Forelimb muscle (tissue), 1 donor: ENCODE measurements at places on chromosomes 11 and 22. TPM values are rescaled to one million over a fixed set of nuclear protein-coding genes. Genes with fewer than 3 reads are reported as not detected.

- no peak for DNase-seq
Measured at GRCh38 chr11:100404907-100405306, 282.2 kb upstream of the ARHGAP42 start.

GRCh38 chr11:88275636-88276035 lies 61.9 kb downstream of the CTSC start:
- DNase-seq: no peak

GRCh38 chr22:25402160-25402500 lies 162.3 kb upstream of the GRK3 start:
- DNase-seq: no peak

The PRG2 gene
- polyA plus RNA-seq: 1.6 TPM
